ENCODE measurements at places on chromosomes 6 and 20. TPM values are rescaled to one million over a fixed set of nuclear protein-coding genes. Genes with fewer than 3 reads are reported as not detected.

The HSD17B8 gene
- 26.6 TPM for total RNA-seq

The NQO2 gene
- total RNA-seq = 37.0 TPM

The OXT gene
- total RNA-seq = not detected

The SLC4A11 gene
- 7.6 TPM for total RNA-seq

GRCh38 chr20:46269372-46269771, 38.9 kb downstream of the CDH22 start:
- H3K27me3 ChIP-seq = peaks cover 5% of the 10 kb centered on the region
- no peaks in the 10 kb centered on the region for H3K4me1 ChIP-seq
- no peak overlapping the region for H3K27ac ChIP-seq
- no peak overlapping the region for H3K4me3 ChIP-seq

- no peaks in the 10 kb centered on the region for H3K4me1 ChIP-seq
- H3K4me3 ChIP-seq = no peak overlapping the region
- no peak for DNase-seq
- no peaks in the 10 kb centered on the region for H3K36me3 ChIP-seq
Measured at GRCh38 chr6:83273596-83273995, 80.4 kb downstream of the RWDD2A start.

DNA sequence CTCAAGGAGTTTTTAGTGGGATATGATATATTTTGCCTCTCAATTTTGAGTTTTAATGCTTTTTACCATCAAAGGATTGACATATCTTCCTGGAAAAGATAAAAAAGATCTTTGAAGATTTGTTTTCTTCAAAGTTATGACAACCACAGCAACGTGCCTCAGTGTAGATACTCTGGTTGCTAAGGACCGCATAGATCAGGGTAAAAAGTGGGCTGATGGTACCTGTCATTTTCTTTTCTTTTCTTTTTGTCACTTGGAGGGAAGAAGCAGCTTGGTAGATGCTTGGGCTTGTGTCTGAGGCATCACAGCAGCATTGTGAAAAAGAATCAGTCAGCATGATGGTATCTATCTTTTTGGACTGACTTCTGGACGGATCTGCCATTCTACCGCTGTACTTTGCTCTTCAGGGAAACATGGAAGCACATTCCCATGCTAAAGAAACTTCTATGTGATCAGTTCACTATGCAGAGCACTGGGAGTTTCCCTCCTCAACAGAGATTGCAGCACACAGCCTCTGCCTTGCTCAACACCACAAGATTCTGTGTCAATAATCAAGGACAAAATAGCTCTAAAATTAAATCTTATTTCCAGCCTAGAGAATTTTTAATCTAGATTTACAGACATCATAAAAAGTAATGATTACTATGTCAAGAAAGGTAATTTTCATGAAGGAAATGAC, 54.8 kb upstream of the SGK1 start:
- H3K4me3 ChIP-seq = no peak overlapping the region
- H3K36me3 ChIP-seq = no peaks in the 10 kb centered on the region
- H3K27me3 ChIP-seq = no peaks in the 10 kb centered on the region
- no peak for DNase-seq

GRCh38 chr6:110625883-110626282, 149.5 kb upstream of the SLC22A16 start:
- H3K27ac ChIP-seq = no peak overlapping the region
- no peak for DNase-seq
- H3K36me3 ChIP-seq = peaks cover 3% of the 10 kb centered on the region
- no peaks in the 10 kb centered on the region for H3K27me3 ChIP-seq
- H3K4me1 ChIP-seq = no peaks in the 10 kb centered on the region

DNA sequence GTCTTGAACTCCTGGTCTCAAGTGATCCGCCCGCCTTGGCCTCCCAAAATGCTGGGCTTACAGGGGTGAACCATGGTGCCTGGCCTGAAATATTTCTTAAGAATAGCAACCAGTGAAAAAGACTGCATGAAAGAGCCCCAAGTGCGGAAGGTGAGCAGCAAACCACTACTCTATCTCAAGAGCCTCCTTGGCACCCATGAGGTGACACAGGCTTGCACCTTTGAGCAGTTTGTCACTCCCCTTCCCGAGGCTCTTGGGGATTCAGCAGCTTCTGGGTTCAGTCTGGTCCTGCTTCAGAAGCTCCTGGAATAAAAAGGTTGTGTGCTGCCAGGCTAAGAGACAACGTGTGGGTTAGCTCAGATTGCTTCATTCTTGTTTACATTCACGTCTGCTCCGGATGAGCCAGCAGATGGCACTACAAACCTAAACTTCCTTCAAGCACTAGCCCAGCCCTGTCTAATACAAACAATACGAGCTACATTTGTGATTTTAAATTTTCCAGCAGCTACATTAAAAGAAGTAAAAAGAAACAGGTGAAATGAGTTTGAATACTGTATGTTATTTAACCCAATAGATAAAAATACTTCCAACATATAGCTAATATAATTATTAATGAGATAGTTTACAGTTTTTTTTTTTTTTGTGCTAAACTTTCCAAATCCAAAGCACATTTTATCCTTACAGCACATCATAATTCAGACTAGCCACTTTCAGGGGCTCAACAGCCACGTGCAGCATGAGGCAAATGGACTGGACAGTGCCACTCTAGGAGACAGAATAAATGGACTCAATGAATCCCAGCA, 46.2 kb downstream of the GJA10 start:
- H3K4me1 ChIP-seq = no peaks in the 10 kb centered on the region
- no peak overlapping the region for H3K27ac ChIP-seq
- H3K27me3 ChIP-seq = no peaks in the 10 kb centered on the region
- H3K36me3 ChIP-seq = no peaks in the 10 kb centered on the region

GRCh38 chr6:92292067-92292466, 1127.3 kb downstream of the EPHA7 start:
- DNase-seq = no peak
- H3K4me1 ChIP-seq = no peaks in the 10 kb centered on the region
- no peaks in the 10 kb centered on the region for H3K27me3 ChIP-seq

DNA sequence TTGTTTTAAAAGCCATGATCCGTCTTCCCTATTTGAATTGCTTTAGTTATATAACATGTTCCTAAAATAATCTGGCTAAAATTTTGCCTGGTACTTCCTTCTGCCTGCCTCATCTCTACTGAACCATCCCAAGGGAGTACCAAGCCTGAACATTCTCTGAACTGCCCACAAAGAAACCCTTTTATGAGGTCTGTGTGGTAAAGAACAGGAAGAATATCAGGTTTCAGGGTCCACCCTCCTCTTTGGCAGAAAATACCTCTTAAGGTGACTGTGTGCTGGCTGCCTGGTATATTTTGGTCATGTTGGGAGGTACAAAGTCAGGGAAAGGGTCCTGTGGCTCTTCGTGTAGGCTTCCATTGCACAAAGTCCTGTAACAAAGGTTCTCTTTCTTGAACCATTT, 574.1 kb upstream of the CHD6 start:
- H3K4me1 ChIP-seq = no peaks in the 10 kb centered on the region
- no peak overlapping the region for H3K27ac ChIP-seq
- H3K4me3 ChIP-seq = no peak overlapping the region
